ENCODE measurements at places on chromosomes 13 and 19. TPM values are rescaled to one million over a fixed set of nuclear protein-coding genes. Genes with fewer than 3 reads are reported as not detected.

GRCh38 chr13:53020764-53021335, 7.8 kb upstream of the OLFM4 start:
- no peaks in the 10 kb centered on the region for H3K4me1 ChIP-seq
- no peak overlapping the region for H3K4me3 ChIP-seq
- no peaks in the 10 kb centered on the region for H3K36me3 ChIP-seq
- H3K27me3 ChIP-seq, result no peaks in the 10 kb centered on the region

- no peak for DNase-seq
- H3K4me3 ChIP-seq, result no peak overlapping the region
- H3K27me3 ChIP-seq, result no peaks in the 10 kb centered on the region
- H3K36me3 ChIP-seq, result no peaks in the 10 kb centered on the region
Observed at GRCh38 chr19:10977742-10978092, 16.9 kb downstream of the SMARCA4 start.

DNA sequence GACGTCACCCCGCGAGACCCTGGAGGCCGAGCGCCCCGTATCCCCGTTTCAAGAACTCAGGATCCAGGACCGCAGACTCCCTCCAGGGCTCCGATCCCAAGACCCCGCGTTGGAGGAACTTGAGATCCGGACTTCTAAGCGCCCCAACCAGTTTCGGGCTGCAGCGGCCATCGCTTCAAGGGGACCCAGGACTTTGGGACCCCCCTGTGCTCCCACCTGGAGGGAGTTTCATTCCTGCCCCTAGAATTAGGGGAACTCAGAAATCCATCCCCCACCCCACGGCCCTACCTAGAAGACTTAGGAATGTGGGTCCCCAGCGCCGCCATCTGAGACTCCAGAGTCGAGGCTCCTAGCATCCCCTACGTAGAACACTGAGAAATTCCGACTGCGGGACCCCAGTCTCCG, 400 bp downstream of the PLEKHG2 start:
- no peaks in the 10 kb centered on the region for H3K27me3 ChIP-seq
- peaks cover 28% of the 10 kb centered on the region for H3K36me3 ChIP-seq
- peak overlapping the region; percentile 99 for H3K27ac ChIP-seq
- DNase-seq, result no peak
- H3K4me1 ChIP-seq, result no peaks in the 10 kb centered on the region
- peak overlapping the region; percentile 91 for H3K4me3 ChIP-seq

Gene GIPR
- 3.1 TPM for total RNA-seq

Gene WASF3
- total RNA-seq, result 14.4 TPM

All from right atrium auricular region (tissue), 2 donors.